ENCODE measurements at places on chromosomes 1 and 21.

GRCh38 chr1:22566161-22566560 is 2.9 kb downstream of the EPHA8 start:
- no peak for DNase-seq

DNA sequence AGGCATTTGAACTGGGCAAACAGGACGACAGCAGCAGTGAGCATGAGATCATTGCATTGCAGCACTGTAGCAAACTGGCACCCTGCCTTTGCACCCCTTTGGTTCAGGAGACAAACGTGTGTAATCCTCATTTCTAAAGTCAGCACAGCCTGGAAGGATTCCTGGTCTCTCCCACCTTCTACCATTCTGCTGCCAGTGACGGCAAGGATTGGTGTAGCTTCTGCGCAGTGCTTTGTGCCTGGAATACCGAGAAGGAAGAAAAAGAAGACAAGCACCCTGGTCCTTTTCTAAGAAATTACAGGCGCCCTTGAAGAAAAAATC is 805.3 kb downstream of the USP25 start:
- DNase-seq: no peak

DNA sequence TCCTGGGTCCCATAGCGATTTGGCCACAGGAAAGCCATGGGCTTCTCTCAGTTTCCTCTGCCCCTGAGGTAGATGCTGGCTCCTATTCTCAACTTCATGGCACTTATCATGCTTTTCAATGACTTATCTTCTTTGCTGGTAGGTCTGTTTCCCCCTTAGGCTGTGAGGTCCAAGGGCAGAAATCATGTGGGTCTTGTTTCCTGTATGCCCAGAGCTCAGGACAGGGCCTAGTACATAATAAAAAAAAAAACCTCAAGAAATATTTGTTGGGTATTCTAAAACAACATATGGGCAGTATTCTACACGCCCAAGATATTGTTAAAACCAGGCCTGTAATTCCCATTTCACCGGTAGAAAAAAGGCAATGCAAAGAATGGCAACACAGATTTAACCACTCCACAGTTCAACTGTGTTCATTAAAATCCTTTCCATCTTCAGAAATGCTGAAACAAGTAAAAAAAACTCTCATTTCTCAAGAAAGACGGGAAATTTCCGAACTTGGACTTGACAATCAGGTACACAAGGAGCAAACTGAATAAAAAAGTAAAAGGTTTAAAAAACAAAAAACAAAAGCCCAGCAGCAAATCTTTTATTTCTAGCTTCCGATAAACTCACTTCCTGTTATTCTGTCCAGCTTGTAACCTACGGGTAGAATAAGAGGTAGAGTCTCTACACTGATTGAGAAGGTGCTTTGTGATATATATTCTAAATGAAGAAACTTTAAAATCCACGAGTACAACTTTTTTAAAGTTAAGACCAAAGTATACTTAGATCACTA is 6.3 kb upstream of the TDRD10 start:
- DNase-seq: no peak

DNA sequence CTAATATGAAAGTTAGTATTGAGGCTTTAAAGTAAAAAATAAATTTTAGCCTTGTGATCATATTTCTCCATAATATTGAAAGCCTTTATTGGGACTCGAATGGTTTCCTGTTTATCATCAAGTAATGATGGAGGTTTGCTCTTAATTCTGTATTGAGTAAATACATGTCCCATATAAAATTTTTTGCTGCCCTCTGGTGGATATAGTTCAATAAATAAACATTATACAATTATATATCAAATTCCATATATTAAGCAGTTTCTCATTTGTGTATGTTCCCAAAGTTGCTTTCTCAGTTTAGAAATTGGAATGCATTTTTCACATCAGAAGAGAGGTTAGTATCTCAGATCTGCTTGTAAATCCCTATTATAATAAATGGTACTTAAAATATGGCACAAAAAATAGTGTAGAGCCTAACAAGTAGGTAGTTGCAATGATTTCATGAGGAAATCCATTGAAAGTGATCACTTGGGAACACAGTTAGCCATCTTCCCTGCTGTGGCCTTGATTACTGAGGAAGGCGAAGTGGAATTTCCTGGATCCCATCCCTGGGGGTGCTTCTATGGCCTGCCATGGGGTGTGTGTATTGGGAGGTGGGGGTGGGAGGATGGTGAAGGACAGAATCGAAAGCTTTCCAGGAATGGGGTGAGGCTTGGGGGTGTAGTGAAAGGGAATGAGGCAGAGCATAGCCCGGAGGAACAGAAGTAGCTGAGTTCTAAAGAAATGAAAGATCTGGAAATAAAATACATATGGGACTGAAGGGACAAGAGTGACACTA is 84.1 kb upstream of the C21orf91 start:
- DNase-seq: no peak

GRCh38 chr1:186303911-186304310 is 71.1 kb downstream of the TPR start:
- DNase-seq: no peak

GRCh38 chr1:56644064-56644918 is 823 bp upstream of the PRKAA2 start:
- no peak for DNase-seq

- DNase-seq: no peak
These were observed 409.5 kb downstream of the PLPP3 start for GRCh38 chr1:56169856-56170255.

GRCh38 chr1:86636898-86637297 is 67.5 kb upstream of the SH3GLB1 start:
- DNase-seq: no peak

DNA sequence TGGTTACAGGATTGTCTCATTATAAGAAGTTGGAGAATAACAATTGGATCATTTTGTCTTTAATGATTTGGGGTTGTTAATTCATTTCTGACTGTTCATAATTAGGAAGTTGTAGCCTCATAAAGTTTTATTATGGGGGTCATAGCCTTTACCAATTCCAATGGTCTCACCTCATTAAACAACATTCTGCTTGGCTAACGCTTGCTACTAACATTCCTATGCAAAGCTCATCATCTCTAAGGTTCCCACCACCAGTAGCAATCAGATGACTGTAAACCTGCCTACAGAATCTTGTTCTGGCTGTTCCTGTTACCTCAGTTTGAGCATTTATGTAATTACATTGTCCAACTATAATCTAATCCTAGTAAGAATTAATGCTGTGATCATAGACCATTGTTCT is 60.2 kb downstream of the ODF2L start:
- no peak for DNase-seq

GRCh38 chr1:86704972-86705664 is 742 bp downstream of the SH3GLB1 start:
- peak; percentile 41 for DNase-seq

GRCh38 chr1:31752952-31753475 is 11.1 kb downstream of the ADGRB2 start:
- DNase-seq: no peak

- no peak for DNase-seq
These were observed 84.2 kb downstream of the KIRREL1 start for GRCh38 chr1:158077411-158078256.

DNA sequence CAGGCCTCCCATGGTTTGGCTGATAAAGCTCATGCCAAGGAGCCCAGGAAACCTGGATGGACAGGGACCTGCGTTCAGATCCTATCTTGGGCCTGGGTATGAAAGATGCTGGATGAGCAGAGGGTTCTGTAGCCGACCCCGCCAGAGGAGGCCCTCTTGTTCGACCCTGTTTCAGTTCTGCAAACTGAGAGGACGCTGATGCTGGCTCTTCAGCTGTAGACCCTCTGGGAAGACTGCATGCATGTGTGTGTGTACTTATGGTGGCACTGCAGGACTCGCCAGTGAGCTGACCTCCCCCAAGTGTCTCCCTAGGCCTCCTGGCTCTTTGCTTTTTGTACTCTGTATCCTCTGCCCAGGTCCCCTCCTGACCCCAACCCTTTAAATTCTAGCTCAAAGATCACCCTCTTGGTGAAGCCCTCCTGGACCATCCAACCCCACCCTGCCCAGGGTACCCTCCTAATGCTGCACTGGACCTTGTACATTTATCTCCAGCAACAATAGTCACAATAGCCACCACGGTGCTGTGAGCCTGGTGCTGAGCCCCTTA is 1.6 kb downstream of the EPS8L3 start:
- no peak for DNase-seq

DNA sequence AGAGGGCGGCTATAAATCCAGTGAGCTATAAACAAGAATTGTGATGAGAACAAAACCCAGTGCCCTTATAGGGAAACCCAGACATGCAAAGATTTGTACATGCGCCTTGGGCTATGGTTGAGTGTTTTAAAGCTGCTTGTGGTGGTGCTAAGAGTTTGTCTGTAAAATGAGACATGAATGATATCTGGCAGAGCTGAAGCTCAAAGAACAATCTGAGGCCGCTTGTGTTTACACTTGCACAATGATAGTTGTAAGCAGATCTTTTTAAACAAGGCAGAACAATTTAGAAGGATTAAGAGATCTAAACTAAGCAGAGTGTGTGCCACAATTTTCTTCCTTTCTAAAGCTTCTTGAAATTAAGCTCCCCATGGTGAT is 80.4 kb upstream of the ADAMTS5 start:
- DNase-seq: no peak
